ENCODE measurements at places on chromosomes 5 and 9.
A peak's percentile ranks its signal among the peaks of the same experiment; 100 is the strongest.

GRCh38 chr9:126301985-126302603, 24.5 kb upstream of the MVB12B start:
- DNase-seq, result peak; percentile 65

GRCh38 chr9:128408963-128409431, 11.7 kb upstream of the CERCAM start:
- peak; percentile 71 for DNase-seq

DNA sequence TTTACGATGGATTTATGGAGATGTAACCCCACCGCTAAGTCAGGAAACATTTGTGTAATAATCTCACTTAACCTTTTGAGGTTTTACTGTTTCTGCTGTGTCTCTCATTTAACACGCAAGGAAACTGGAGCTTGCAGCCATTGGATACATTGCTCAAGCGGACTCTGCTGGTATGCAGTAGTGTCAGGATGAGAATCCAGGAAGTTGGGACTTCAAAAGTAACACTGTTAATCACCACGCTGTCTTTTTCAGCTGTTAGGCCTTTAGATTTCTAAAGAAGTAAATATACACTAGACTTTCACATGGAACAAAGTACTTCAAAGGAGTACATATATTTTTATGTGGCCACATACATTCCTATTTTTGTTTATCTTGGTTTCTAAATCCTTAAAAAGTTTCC, 114.7 kb downstream of the LPAR1 start:
- DNase-seq, result no peak

- peak; percentile 92 for DNase-seq
Measured at GRCh38 chr5:146515473-146516150, 378 bp downstream of the GPR151 start.

DNA sequence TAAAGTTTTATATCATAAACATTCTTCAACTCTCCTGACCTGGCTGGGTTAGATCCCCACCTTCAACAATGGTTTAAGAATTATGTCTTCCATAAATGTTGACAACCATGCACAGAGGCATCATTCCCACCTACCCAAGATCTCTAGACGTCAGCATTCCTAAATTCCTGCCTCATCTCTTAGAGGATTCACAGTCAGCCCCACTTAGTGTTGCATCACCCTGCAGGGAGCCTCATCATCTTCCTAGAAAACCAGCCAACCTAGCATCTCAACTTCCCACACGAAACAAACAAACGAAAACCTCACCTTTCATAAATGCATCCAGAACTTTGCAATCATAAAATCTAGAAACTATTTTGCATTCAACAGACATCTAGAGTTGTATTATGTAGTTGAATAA, 816.1 kb upstream of the C9orf72 start:
- DNase-seq, result no peak
